ENCODE measurements at places on chromosomes 6 and 20.

GRCh38 chr6:106141441-106142237 is 55.5 kb downstream of the PRDM1 start:
- DNase-seq = no peak

DNA sequence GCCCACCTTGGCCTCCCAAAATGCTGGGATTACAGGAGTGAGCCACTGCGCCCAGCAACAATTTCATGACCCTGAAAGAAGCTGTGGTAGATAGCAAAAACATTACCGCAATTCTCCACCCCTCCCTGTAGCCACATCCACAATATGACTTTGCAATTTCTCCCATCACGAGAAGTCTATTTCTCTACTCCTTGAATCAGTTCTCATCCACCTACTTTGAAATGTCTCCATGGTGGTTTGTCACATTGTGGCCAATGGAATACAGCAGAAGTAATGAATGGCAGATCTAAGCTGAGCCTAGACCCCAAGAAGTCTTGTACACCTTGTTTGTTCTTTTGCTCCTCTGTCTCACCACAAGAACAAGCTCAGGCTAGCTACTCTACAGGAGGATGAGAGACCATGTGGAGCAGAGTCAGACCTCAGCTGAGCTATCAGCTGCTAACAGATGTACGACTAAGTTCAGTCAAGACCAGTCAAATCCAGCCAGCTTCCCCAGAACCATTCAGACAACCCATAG is 6.3 kb downstream of the OXT start:
- DNase-seq = no peak

DNA sequence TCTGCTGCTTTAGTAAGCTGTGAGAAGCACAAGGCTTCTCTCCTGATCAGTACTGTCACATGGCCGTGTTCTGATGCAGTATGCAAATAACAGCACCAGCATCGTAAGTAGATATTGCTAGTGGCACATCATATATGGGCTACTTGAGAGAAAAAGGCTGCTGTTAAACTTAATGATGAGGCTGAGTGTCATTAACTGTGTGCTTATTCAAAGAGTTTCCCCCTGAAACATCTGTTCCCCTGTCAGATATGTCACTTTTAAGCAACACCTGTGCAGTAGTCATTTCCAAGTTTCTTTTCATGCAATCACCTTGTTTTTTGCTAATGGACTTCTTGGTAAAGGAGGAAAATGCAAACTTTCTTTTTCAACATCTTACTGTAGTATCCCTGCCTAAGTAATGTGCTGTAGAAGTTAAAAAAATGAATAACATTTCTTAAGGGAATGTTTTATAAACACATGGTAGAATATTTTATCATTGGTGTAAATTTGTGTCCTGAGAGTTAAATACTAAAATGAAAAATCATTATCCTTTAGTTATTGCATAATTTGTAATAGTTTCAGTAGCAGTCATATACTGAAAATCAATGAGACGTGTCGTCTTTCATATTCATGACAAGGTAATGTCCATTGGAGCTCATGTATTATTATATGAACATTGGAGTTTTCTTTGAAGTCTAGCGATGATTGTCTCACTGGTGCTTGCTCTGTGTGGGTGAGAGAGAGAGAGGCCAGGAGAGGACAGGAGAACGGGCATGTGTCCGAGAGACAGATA is 366.3 kb downstream of the CDKAL1 start:
- DNase-seq = no peak

DNA sequence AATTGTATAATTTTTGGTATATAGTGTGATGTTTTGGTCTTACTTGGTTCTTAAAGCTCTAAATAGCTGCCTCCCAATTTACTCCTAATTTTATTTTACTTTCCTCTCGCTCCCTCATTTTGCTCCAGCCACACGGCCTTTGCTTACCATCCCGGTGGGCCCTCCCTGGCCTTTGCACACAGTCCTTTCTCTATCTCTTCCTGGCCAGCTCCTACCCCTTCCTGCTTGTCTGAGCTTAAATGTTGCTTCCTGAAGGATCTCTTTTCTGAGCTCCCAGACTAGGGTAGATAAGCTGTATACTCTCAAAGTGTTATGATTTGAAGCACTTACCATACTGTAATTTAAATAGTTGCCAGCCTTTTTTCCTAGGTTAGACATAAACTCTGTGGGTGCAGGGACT is 121.7 kb downstream of the UTRN start:
- DNase-seq = no peak

All from MCF 10A (cell line).